ENCODE measurements at places on chromosomes 7 and 10.

GRCh38 chr10:104032144-104032775, 53.4 kb downstream of the COL17A1 start:
- no peak for DNase-seq

DNA sequence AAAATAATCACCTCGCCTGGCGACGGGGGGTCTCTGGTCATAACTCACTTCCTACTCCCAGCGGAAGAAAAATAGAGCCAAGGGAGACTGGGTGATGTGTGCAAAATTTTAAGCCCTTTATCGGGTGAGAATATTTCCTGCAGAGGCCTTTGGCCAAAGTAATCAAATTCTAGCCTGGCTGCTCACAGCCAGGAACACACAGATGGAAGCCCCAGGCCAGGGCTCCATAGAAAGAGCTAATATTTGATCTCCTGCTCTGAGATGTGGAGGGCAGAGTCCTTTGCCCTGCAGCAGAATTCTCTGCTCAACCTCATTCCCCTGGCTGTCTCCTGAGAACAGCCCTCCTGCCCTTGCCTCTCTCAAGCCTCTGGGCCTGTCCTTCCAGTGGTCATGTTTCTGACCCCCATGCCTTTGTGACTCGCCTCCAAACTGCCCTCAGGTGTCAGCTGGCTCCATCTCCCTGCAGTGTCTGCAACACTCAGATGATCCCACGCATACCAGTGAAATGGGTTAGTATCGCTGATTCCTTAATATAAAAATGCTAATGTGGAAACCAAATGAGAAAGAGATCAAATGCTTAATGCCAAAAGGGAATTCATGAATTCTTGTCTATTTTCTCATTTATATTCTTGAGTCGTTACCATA, 34.5 kb downstream of the FRMD4A start:
- DNase-seq, result no peak

DNA sequence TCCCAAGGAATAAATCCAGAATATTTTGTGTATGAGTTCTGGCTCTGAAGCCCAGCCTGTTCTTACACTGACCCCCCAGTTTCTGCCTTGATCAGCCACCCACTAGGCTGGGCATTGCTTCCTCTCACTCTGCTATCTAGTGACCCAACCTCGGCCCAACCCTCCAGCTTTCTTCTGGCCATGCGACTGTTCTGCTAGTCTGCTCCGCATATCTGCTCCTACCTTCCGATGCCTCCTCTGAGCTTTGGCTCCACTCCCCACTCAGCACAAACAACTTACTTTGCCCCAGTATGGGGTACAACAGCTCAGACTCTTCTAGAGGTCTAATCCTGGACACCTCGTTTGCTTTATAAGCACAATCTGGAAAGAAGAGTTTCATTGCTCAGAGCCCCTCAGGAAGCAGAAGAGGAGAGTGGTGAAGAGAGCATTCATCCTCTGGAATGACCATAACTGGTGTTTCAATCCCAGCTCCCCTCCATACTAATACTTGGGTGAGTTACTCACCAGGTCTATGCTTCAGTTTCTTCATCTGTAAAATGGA, 99.6 kb downstream of the NPSR1 start:
- DNase-seq, result no peak

GRCh38 chr10:104267721-104268404, 1.1 kb upstream of the GSTO2 start:
- DNase-seq, result peak; percentile 40

DNA sequence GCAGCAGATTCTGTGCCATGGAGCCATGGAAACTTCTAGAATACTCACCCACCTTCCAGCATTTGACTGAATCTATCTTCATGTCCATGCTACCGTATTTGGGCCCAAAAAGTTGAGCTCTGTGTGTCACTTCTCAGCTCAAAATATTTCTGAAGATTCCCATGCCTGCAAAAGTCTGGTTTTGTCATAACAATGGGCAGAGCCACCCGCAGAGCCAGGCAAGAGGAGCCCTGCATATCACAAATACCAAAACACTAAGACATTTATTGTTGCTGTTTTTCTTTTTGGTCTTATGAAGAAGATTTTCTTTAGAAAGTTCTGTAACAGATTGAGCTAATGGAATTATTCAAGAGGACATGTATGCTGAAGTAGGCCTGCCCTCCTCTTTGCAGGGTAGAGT, 68.1 kb downstream of the PRTFDC1 start:
- no peak for DNase-seq

DNA sequence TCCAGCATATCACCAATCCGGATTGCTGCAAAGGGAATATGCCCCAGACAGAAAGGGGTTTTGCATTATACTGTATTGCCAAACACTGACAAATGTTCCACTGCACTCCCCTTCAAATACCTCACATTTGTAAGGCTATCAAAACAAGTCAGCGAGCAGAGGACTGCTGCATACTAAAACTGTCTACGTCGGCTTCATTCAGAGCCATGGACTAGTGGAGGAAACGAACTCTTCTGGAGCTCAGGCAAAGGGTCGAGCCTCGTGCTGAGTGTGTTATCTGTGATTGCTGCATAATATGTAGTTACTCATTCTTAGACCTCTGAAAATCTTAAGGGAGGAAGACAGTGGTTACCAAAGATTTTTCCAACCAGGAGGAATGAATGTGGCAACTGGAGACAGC, 200.2 kb downstream of the DYNC1I1 start:
- no peak for DNase-seq

DNA sequence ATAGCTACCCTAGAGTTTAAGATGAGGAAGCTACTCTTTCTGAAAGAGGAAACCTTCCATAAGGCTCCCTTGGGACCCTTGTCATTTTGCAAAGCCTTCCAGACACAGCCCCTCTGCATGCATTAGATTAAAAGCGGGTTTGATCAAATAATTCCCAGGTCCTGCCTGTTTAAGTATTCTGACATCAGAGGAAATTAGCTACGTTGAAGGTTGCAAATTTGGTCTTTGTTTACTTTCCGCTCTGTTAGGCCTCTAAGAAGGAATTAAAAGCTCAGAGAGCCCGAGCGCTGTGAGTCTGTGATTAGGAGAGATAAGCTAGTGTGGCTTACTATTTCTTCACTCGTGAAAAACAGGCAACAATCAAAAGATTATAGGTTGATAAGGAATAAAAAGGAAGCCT, 1.4 kb upstream of the THSD7A start:
- DNase-seq, result no peak

DNA sequence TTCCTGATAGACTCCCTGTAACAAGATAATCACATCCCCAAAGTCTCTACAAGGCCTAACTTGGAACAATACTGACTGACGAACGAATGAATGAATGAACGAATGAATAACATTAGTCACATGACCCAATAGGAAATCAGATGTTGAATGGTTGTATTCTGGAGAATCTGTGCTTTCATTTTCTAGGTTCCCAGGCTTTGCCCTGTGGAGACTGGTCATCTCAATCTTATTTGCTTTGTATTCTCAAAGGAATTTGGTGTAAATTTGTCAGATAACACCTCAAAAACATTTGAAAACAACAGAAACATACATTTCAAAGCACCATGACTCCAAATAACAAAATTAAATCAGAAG, 69.6 kb upstream of the COL1A2 start:
- DNase-seq, result no peak

- no peak for DNase-seq
Observed at GRCh38 chr7:10875080-10875479, 98.6 kb upstream of the PHF14 start.

GRCh38 chr10:28628184-28628893, 49.0 kb upstream of the BAMBI start:
- DNase-seq, result peak; percentile 60

GRCh38 chr7:92768501-92769393, 67.6 kb downstream of the CDK6 start:
- no peak for DNase-seq

DNA sequence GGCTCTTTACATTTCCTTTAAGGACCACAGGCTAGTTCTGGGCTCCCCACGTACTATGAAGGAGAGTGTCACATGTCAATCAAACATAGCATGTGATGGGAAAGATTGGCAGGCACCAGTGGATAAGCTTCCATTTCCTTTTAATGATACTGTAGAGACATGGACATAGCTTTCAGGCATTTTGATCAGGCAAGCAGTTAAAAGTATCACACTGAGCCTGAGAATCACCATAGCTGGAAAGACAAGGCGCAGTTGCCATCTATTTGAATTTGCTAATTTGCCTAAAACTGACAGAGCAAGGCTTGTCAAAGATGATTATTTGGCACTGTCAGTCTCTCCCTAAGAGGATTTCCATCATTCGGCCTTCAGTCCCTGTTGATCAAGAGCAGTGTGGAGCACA, 263.4 kb upstream of the TAC1 start:
- no peak for DNase-seq

GRCh38 chr7:259751-260405, 30.1 kb upstream of the FOXL3 start:
- DNase-seq, result no peak

DNA sequence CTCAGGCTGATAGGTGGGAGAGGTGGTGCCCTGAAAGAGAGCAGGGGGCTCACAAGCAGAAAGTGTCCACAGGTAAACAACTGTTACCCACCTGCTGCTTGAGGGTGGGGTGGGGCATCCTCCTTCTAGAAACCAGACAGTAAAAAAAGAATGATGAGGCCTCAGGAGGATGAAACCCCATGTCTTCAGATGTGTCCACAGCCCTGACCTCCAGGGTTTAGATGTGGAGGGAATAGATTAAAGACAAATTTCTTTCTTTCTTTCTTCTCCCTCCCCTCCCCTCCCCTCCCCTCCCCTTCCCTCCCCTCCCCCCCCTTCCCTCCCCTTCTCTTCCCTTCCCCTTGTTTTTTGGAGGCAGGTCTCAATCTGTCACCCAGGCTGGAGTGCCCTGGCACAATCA, 333.5 kb upstream of the NUPR2 start:
- no peak for DNase-seq

DNA sequence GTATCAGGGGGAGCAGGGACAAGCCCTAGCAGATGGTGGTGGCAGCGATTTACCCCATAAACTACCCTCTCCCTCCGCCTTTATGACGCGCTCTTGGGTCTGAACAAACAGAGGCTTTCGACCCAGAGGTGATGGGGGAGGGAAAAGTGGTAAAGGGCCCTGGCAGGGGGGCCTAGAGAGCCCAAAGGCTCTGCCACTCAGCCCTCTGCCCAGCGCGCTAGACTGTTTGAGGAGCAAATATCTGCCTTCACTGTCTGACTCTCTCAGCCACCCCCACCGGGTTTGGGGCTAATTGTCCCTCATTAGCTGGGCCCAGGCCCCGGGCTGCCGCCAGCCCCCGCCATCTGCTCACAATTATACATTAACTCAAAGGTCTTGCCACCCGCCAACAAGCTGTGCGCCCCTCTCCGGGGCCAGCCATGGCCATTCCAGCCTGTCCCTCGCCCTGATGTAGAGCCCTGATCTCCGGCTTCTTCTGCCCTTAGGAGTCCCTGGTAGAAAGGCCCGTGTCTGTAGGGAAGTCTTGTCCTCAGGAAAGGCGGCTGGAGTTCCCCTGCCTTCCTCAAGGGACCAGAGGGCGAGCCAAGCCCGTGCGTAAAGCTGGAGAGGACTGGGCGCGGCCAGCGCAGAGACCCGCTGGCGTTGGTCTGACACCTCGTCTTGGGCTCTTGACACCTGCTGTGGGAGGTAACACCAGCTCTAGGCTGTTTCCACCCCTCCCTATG, 1.9 kb upstream of the PAX4 start:
- no peak for DNase-seq

DNA sequence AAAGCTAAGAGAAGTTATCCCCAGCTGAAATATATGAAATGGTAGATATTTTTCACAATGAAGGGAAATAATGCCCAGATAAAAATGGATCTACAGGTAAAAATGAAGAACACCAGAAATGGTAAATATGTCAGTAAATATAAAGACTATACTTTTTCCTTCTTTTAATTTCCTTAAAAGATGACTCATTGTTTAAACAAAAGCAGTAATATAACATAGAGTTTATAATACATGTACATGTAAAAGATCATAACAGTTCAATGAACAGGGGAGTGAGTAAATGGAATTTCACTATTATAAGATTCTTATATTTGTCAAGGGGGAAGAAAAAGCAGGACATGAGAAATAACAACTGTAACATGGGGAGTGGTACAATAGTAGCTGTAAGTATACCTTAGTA, 7.4 kb downstream of the POT1 start:
- DNase-seq, result no peak

DNA sequence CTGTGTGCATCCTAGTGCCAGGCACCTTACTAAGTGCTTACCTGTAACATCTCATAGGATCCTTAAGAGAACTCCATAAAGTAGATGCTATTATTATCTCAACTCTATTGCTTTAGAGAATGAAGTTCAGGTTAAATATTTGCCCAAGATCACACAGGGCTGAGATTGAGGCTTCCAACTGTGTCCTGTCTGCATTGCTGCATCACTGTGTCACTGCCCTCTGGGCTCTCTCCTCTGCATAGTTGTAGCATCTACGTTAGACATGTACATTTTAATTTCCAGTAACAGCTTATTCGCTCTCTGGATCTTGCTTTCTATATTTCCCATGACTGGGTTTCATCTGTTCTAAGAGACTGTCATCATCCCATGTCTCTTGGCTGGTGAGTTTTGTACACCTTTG, 63.6 kb upstream of the FZD8 start:
- no peak for DNase-seq

GRCh38 chr7:32890793-32891042, 842 bp downstream of the KBTBD2 start:
- DNase-seq, result no peak
